ENCODE measurements at places on chromosomes 5 and 9.

DNA sequence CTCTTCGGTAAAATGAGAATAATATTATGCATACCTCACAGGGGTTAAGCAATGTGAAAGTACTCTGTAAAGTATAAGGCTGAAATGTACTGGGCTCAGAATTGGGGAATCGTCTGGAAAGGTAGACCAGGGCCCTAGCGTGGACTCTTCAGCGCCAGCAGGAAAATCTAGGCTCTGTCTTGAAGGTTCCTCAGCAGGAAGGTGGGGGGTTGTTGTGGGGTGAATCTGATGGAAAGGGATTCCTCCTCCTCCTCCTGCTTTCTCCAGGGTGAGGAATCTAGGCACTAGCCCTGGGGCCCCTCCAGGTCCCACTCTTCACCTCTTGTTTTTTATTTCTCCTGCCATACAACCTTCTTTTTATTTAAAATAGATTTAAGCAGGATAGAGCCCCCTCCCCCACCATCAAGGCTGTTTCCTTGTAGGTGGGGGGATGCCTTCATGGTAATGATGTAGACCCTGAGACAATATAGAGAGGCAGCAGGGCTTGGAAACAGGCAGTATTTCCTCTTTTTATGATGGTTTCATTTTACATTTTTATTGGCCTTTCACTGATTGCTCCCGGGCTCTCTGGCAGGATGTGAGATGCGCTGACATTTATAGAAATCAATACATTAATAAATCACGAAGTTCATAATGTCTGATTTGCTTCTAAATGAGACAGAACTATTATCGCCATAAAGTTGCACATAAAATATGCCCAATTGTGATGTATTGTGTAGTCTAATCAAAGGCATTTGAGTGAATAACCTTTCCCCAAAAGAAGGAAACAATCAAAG is 78.9 kb upstream of the GABRP start:
- DNase-seq = no peak

- no peak for DNase-seq
Measured at GRCh38 chr5:68088302-68088701, 127.3 kb upstream of the PIK3R1 start.

GRCh38 chr5:72231991-72232703 is 87.9 kb downstream of the MRPS27 start:
- no peak for DNase-seq

DNA sequence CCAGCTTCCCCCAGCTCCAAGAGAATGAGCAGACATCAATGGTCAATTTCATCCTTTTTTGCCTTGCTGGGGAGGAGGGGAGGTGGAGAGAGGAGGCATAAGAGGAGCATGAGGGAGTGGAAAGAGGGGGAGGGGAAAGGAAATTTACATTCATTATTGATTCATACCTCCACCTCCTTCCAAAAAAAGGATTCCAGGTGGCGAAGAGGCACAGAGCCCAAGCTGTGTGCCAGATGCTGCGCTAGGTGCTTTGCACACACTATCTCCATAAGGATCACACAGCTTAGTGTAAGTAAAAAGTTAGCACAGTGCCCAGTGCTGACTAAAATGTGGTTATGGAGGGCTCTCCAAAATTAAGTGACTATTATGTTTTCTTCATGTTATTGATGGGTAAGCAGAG is 11.0 kb downstream of the ASTN2 start:
- no peak for DNase-seq

DNA sequence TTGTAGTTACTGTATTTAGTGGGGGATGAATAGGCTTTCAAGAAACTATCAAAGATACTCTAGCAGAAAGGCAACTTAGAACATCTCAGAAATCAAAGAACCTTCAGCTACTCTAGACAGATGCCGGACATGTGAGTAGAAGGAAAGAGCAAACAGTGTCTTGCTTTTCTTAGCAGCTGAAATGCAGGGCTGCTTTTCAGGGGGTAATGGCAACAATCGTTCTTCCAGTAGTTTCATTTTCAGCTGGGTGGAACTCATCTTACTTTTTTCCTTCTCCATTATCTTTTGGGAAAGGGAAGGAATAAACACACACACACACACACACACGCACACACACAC is 281.6 kb downstream of the CRB2 start:
- DNase-seq = no peak

DNA sequence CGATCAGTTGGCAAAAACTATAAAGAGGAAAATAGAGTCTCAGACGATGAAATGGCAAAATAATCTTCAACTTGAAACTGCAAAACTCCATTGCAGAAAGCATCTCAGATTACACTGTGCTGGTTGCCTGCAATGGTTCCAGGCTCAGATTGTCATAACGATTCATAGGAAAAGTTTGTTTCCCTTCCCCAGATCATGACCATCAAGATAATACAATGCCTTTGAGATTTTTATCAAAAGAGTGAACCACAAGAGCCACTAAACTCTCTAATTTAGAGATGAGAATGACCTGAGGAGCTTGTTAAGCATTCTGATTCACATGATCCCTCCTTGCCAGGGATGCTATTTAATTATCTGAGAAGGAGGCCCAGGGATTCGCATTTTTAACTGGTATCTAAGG is 52.6 kb upstream of the ITGA1 start:
- DNase-seq = no peak

GRCh38 chr9:90325913-90326653 is 316.5 kb downstream of the DIRAS2 start:
- no peak for DNase-seq

GRCh38 chr5:4862500-4862899 is 277.6 kb upstream of the ADAMTS16 start:
- no peak for DNase-seq

DNA sequence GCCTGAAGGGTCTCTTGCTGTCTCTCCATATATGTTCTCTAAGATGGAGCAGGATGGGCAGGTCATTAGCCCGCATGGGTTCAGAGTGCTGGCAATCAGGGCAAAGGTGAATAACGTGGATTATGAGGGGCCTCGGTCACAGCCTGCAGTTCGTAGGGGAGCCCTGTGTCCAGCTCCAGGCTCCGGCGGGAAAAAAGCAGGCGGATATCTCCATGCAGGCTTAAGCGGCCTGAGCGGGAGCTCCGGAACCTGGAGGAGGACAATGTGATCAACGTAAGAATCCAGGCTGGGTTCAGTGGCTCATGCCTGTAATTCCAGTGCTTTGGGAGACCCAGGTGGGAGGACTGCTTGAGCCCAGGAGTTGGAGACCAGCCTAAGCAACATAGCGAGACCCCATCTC is 2.2 kb upstream of the STOML2 start:
- DNase-seq = no peak

- no peak for DNase-seq
Measured at GRCh38 chr5:156128026-156128425, 198.9 kb upstream of the SGCD start.

DNA sequence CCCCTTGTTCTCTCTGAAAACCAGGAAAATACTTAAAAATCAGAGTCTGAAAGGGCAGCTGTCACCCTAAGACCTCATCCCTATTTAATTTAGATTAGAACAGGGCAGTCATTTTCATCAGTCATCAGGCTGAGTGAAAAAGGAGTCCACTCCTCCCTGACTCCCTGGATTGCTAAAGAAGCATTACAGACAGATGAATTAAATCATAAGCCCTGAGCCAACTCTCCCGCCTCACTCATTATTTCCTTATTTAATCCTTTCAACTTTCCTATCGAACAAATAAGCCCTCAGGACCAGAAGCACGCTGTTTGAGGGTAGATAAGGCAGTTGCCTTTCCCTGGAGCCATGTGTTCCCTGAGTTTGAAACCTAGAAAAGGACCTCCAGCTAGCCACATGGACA is 201.9 kb upstream of the ANKRD55 start:
- no peak for DNase-seq

- DNase-seq = no peak
Measured at GRCh38 chr9:99785010-99785590, 36.6 kb upstream of the NR4A3 start.

- no peak for DNase-seq
Measured at GRCh38 chr9:93675336-93676150, 99.2 kb downstream of the PHF2 start.

GRCh38 chr5:139976703-139977102 is 66.4 kb downstream of the NRG2 start:
- no peak for DNase-seq

- no peak for DNase-seq
Measured at GRCh38 chr5:122756264-122756911, 18.5 kb upstream of the SNX2 start.

GRCh38 chr5:159133041-159133741 is 33.5 kb upstream of the EBF1 start:
- DNase-seq = no peak

GRCh38 chr5:81422671-81423070 is 28.7 kb upstream of the ACOT12 start:
- no peak for DNase-seq

- DNase-seq = no peak
Measured at GRCh38 chr9:131048332-131048731, 39.4 kb downstream of the LAMC3 start.

DNA sequence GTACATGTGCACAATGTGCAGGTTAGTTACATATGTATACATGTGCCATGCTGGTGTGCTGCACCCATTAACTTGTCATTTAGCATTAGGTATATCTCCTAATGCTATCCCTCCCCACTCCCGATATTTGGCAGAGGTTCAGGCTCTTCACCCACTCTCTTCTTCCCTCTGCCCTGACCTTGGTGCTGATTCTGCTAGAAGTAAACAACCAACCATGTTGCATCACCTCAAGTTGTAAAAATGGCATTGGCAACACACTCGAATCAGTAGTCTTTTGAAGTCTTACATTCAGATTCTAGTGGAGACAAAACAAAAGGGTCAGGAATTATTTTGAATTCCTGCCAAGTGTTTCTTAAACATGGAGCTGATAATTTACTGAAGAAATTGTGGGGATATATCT is 40.0 kb downstream of the PRR16 start:
- no peak for DNase-seq

DNA sequence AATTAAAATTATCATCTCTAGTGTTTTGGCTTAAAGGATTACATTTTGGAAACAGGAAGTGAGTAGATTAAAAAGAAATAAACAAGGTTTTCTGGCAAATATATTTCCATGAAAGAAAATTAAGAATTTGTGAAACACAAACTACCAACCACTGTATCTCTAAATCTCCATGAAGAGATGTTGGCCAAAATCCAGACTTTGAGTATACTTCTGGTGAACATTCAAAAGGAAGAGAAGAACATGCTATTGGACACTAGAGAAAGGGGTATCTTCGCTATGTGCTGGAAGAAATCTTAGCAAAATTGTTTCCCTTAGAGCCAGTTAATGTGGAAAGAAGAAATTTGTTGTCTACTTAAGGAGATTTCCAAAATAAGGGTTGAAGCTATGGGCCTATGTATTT is 710.4 kb upstream of the CTNND2 start:
- no peak for DNase-seq

- no peak for DNase-seq
Measured at GRCh38 chr5:38854907-38855306, 9.1 kb downstream of the OSMR start.

- no peak for DNase-seq
Measured at GRCh38 chr9:21016701-21017491, 14.5 kb downstream of the HACD4 start.

DNA sequence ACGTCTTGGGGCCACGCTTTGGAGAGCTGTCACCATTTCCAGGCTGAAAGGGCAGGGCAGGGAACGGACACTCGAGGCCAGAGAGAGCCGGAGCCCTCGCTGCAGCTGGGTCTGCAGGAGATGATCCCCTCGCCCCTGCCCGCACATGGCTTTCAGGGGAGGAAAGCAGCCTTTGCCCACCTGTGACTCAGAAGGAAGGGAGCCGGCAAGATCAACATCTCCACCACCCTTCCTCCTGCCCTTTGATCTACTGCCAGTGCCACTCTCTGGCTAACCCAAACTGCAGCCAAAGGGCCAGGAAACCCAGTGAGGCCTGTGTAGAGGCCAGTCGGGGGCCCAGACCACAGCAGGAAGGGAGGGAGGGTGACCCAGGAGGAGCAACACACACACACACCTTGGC is 137.1 kb upstream of the ERCC6L2 start:
- no peak for DNase-seq

GRCh38 chr9:20170122-20170521 is 381.3 kb upstream of the SLC24A2 start:
- DNase-seq = no peak

- DNase-seq = no peak
Measured at GRCh38 chr9:3868012-3868411, 342.2 kb upstream of the RFX3 start.

GRCh38 chr5:132962429-132963021 is 909 bp downstream of the AFF4 start:
- DNase-seq = no peak
